ENCODE measurements at places on chromosomes 7 and 10.
A peak's percentile ranks its signal among the peaks of the same experiment; 100 is the strongest.

DNA sequence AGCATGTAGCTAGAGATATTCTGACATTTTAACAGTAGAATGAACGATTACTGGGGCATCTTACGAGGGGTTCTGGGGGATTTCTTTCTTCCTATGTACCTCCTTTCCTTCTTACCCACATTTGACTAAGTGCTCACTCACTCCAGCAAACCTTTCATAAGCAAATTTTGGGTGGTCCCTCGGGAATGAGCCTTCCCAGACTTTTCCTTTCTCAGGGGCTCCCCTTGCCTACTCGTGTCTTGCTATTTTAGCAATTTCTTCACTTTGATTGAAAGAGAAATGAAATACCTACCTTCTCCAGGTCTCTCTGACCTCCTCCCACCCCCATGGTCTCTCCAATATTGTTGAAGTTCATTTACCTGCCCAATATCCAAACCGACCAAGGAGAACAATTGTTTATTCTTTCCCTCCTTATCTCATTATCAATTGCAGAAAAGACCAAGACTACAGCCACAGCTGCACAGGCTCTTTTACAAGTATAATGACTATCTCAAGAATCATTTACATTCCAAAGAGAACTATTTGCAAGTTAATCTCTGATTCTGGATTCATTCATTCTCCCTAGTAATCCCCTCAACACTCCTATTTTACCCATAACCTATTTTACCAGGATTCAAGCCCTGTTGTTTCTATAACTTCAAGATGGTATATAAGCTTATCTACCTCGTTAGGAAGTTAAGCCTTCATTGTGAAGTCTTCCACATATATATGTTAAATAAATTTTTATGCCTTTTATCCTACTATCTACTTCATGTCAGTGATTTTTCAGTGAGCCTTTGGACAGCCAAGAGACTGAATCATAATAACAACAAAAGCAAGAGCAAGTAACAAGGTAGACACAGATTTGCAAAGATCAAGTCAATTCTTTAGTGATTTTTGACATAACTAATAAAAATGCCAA is 480.6 kb downstream of the IPMK start:
- DNase-seq, result no peak

DNA sequence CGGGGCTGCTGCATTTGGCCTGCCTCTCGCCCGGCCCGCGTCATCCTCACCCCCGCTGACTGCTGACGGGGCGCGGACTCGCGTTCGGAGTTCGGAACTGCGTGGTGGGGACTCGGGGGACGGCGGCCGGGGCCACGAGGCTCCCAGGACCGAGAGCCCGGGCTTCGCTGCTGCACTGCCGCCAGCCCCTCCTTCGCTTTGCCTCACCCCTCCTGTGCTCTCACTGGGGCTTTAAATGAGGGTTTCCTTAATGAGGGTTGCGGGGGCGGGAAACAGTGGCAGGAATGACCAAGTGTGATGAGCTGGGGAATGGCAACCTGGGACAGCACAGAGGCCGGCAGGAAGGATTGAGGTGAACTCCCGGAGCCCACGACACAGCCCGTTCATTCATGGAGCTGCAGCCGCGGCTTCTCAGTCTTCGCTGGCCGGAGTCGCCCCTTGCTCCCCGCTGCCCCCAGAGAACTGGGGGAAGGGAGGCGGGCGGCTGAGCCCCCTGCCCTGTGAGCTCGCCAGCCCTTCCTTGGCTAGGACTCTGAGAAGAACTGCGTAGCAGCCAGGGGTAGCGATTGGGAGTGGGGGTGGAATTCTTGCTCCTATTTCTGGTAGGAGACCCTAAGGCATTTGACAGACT is 1.5 kb upstream of the LRRC4 start:
- DNase-seq, result peak; percentile 62

GRCh38 chr7:105979405-105979804 is 16.3 kb downstream of the CDHR3 start:
- peak; percentile 13 for DNase-seq

DNA sequence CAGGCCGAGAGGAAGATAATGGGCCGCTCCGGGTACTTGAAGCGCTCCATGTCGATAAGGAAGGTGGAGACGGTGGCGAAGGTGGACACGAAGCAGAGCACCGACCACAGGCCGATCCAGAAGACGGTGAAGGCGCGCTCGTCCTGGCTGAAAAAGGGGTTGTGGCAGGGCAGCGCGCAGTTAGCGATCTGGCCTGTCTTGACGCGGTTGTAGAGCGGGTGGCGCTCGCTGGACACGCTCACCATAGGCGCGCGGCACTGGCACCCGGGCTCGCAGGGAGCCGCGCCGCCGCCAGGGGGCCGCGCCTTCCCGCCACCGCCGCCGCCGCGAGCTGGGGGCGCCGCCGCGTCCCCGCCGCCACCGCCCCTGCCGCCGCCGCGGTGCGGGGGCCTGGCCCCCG is 1.6 kb downstream of the FZD8 start:
- peak; percentile 71 for DNase-seq

GRCh38 chr7:15494711-15495110 is 67.1 kb downstream of the AGMO start:
- no peak for DNase-seq

- no peak for DNase-seq
Measured at GRCh38 chr7:158650821-158651225, 53.8 kb downstream of the NCAPG2 start.

DNA sequence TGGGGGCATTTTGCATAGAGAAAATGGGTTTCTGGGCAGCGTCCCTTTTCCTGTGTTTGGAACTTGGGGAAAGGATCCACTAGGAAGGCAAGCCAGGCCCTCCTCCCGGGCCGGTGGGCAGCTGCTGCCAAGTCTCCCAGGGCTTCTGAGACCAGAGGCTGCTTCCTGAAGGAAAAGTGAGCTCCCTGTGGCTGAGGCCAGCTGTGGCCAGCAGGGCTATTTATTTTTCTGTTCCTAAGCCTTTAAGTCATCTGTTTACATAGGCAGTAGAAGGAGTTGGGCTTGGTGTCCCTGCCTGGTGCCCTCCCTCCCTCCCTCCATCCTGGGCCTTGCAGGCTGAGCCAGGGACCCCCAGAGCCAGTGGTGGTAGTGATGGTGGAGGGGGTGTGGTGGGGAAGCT is 70.5 kb upstream of the COL13A1 start:
- no peak for DNase-seq

GRCh38 chr10:90945491-90946070 is 24.7 kb upstream of the ANKRD1 start:
- no peak for DNase-seq

Measured in activated CD8-positive, alpha-beta memory T cell treated with anti-CD3 and anti-CD28 coated beads for 24 hours (primary cell).